ENCODE measurements at places on chromosomes 16 and 17.

- H3K27ac ChIP-seq: no peak overlapping the region
- H3K36me3 ChIP-seq: no peaks in the 10 kb centered on the region
- H3K4me3 ChIP-seq: no peak overlapping the region
- H3K27me3 ChIP-seq: no peaks in the 10 kb centered on the region
- DNase-seq: no peak
- peaks cover 40% of the 10 kb centered on the region for H3K4me1 ChIP-seq
Observed at GRCh38 chr17:59423903-59424302, 92.4 kb downstream of the YPEL2 start.

GRCh38 chr17:29149431-29150064 lies 30.6 kb downstream of the MYO18A start:
- peaks cover 45% of the 10 kb centered on the region for H3K4me1 ChIP-seq
- H3K4me3 ChIP-seq: peak overlapping the region; percentile 58
- H3K27ac ChIP-seq: peak overlapping the region; percentile 88
- no peaks in the 10 kb centered on the region for H3K27me3 ChIP-seq
- H3K36me3 ChIP-seq: no peaks in the 10 kb centered on the region
- DNase-seq: no peak

DNA sequence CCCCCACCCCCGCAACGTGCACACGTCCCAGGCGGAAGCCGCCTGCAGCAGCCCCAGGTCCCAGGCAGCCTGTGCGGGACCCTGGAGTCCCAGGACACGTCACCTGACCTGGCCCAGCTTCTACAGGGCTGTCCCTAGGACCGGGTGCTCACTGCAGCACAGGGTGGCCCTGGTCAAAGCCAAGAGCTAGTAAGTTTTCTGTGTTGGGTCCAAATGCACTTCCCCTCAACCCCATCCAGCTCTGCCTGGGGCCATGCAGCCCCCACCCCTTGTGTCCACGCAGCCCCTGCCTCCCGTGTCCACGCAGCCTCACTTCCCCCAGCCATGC lies 22.1 kb upstream of the PVALEF start:
- peaks cover 7% of the 10 kb centered on the region for H3K4me1 ChIP-seq
- H3K4me3 ChIP-seq: no peak overlapping the region
- no peak overlapping the region for H3K27ac ChIP-seq

- H3K27me3 ChIP-seq: no peaks in the 10 kb centered on the region
- H3K27ac ChIP-seq: peak overlapping the region; percentile 70
- H3K4me1 ChIP-seq: peaks cover 11% of the 10 kb centered on the region
- peak; percentile 46 for DNase-seq
- no peak overlapping the region for H3K4me3 ChIP-seq
Observed at GRCh38 chr16:27720731-27721530, 171.0 kb downstream of the KATNIP start.

DNA sequence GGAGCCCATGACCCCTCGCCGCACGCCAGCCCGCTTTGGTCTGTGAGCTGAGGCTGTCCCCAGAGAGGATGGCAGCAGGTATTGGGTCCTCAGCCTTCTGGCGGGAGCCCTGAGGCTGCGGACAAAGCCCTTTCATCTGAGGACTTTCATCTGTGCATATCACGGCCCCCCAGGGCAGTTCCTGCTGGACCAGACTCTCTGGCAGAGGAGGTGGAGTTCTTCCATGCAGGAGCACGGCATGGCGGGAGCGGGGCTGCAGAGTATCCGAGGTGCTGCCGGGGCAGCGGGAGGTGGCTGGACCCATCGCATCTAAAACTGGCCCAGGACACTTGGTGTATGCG lies 18.8 kb downstream of the DHX38 start:
- no peak overlapping the region for H3K27ac ChIP-seq
- no peaks in the 10 kb centered on the region for H3K4me1 ChIP-seq
- no peaks in the 10 kb centered on the region for H3K27me3 ChIP-seq
- DNase-seq: no peak

GRCh38 chr16:8686879-8687278 lies 12.5 kb downstream of the ABAT start:
- no peak overlapping the region for H3K4me3 ChIP-seq
- no peak overlapping the region for H3K27ac ChIP-seq
- no peaks in the 10 kb centered on the region for H3K4me1 ChIP-seq
- no peaks in the 10 kb centered on the region for H3K27me3 ChIP-seq

DNA sequence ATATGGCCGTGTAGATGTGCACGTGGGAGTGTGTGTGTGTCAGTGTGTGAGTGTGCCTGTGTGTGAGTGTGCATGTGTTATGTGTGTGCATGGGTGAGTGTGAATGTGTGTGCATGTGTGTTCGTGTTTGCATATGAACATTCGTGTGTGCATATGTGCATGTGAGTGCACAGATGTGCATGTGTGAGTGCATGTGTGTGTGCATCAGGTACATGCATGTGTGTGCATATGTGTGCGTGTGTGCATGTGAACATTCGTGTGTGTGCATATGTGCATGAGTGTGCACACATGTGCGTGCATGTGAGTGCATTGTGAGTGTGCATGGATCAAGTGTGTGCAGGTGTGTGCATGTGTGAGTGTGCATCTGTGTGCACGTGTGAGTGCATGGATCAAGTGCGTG lies 2.5 kb upstream of the TPSAB1 start:
- no peak overlapping the region for H3K27ac ChIP-seq
- H3K27me3 ChIP-seq: no peaks in the 10 kb centered on the region
- DNase-seq: no peak
- no peaks in the 10 kb centered on the region for H3K36me3 ChIP-seq
- H3K4me3 ChIP-seq: no peak overlapping the region

GRCh38 chr16:30063893-30064728 lies 1.4 kb upstream of the ALDOA start:
- H3K4me1 ChIP-seq: peaks cover 30% of the 10 kb centered on the region
- peaks cover 24% of the 10 kb centered on the region for H3K36me3 ChIP-seq
- peak; percentile 88 for DNase-seq

DNA sequence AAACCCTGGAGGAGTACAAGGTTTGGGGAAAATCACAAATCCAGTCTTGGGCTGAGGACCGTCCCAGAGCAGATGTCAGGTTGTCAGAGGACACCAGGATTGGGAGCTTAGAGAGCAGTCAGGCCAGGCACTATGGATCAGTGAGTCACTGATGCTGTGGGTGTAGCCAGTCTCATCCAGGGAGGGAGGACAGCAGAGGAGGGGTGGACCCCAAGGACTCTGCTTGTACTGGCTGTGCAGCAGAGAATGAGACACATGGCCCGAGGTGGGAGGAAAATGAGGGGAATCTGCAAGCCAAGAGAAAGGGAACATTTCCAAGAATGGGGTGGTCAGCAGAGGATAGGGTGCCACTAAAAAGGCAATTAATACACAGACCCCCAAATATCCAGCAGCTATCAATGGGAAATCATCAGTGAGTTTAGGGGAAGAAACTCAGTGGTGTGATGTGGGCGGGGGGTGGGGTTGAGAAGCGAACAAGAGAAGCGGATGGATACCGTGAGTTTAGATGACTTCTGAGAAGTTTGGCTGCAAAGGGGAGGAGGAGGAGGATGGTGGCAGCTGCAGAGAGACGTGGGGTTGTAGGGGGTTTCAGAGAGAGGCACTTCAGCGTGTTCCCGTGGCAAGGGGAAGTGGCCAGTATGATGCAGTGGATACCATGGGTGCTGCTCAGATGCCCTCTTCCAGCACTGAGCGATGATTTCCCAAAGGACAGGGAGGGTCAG lies 43.9 kb downstream of the ARHGAP27 start:
- H3K4me1 ChIP-seq: peaks cover 5% of the 10 kb centered on the region
- peaks cover under 1% of the 10 kb centered on the region for H3K36me3 ChIP-seq
- DNase-seq: no peak
- no peak overlapping the region for H3K4me3 ChIP-seq

GRCh38 chr16:86700046-86700945 lies 121.9 kb downstream of the FOXL1 start:
- H3K36me3 ChIP-seq: no peaks in the 10 kb centered on the region
- no peaks in the 10 kb centered on the region for H3K4me1 ChIP-seq
- no peak overlapping the region for H3K27ac ChIP-seq

DNA sequence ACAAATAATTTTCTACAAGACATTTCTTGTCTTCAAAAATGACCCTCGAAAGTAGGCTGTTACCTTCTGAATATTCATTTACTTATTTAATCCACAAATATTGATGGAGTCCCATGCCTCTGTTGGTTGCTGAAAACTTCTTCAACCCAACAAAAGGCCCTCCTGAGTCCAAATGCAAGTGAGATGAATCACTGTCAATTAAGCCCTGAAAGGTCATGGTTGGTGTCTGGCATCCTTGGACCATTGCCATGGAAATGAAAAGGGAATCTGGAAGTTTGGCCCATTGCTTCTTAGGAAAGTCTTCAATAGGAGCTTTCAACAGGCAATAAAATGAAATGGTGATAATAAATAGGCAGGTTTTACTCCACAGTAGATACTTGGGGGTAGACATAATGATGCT lies 364.7 kb upstream of the DYNLRB2 start:
- no peaks in the 10 kb centered on the region for H3K27me3 ChIP-seq
- no peak overlapping the region for H3K4me3 ChIP-seq
- no peaks in the 10 kb centered on the region for H3K4me1 ChIP-seq
- H3K27ac ChIP-seq: no peak overlapping the region
- H3K36me3 ChIP-seq: no peaks in the 10 kb centered on the region
- DNase-seq: no peak

GRCh38 chr16:67286441-67287235 lies 7.3 kb downstream of the PLEKHG4 start:
- no peaks in the 10 kb centered on the region for H3K27me3 ChIP-seq
- no peaks in the 10 kb centered on the region for H3K4me1 ChIP-seq
- no peak overlapping the region for H3K27ac ChIP-seq
- no peaks in the 10 kb centered on the region for H3K36me3 ChIP-seq
- H3K4me3 ChIP-seq: no peak overlapping the region

GRCh38 chr16:84085773-84086172 lies 31.0 kb downstream of the MBTPS1 start:
- H3K4me1 ChIP-seq: peaks cover 11% of the 10 kb centered on the region
- no peak overlapping the region for H3K4me3 ChIP-seq
- H3K36me3 ChIP-seq: peaks cover 88% of the 10 kb centered on the region
- no peaks in the 10 kb centered on the region for H3K27me3 ChIP-seq
- H3K27ac ChIP-seq: no peak overlapping the region

Measured in upper lobe of right lung (tissue), 1 donor.